Renal pelvis (tissue), 12 donors: ENCODE measurements at places on chromosomes 11 and 22. TPM values are rescaled to one million over a fixed set of nuclear protein-coding genes. Genes with fewer than 3 reads are reported as not detected.

The RAC2 gene
- polyA plus RNA-seq, result 5.5 TPM

The HBB gene
- 133 TPM for polyA plus RNA-seq

The LDHAL6A gene
- 1.5 TPM for polyA plus RNA-seq

The GLYATL1 gene
- polyA plus RNA-seq, result 182 TPM

The EED gene
- 37.3 TPM for polyA plus RNA-seq

The HBE1 gene
- polyA plus RNA-seq, result 7.1 TPM

The SMTNL1 gene
- polyA plus RNA-seq, result 0.30 TPM

The CCDC116 gene
- 0.41 TPM for polyA plus RNA-seq

The RBFOX2 gene
- 126 TPM for polyA plus RNA-seq

The IL17REL gene
- polyA plus RNA-seq, result not detected

The CRYBB3 gene
- 0.70 TPM for polyA plus RNA-seq

The PTPN5 gene
- 0.46 TPM for polyA plus RNA-seq

The FJX1 gene
- polyA plus RNA-seq, result 19.5 TPM

The IFITM1 gene
- polyA plus RNA-seq, result 44.9 TPM

The OR10D3 gene
- polyA plus RNA-seq, result not detected

The PIK3IP1 gene
- polyA plus RNA-seq, result 14.9 TPM

The LBHD1 gene
- polyA plus RNA-seq, result 8.6 TPM

The NAA40 gene
- 46.4 TPM for polyA plus RNA-seq

The IL10RA gene
- polyA plus RNA-seq, result 3.8 TPM

The NXPE4 gene
- 0.21 TPM for polyA plus RNA-seq

The LMO2 gene
- 26.9 TPM for polyA plus RNA-seq

The PATE4 gene
- polyA plus RNA-seq, result not detected

The SNU13 gene
- polyA plus RNA-seq, result 148 TPM

The TNNT3 gene
- polyA plus RNA-seq, result 10.5 TPM

The CRYBA4 gene
- polyA plus RNA-seq, result not detected

The VWCE gene
- polyA plus RNA-seq, result 5.6 TPM

The PDGFB gene
- 17.9 TPM for polyA plus RNA-seq

The OSBP2 gene
- 6.7 TPM for polyA plus RNA-seq

The IGSF22 gene
- polyA plus RNA-seq, result 3.4 TPM

The DNAJB7 gene
- polyA plus RNA-seq, result 0.24 TPM

The NPAS4 gene
- polyA plus RNA-seq, result 0.10 TPM

The SCT gene
- polyA plus RNA-seq, result 2.3 TPM

The ZDHHC5 gene
- polyA plus RNA-seq, result 59.9 TPM

The TEX54 gene
- 0.36 TPM for polyA plus RNA-seq

The CDKN1C gene
- polyA plus RNA-seq, result 144 TPM

The BBOX1 gene
- 44.6 TPM for polyA plus RNA-seq

The C11orf87 gene
- polyA plus RNA-seq, result 0.23 TPM

The FBLN1 gene
- 158 TPM for polyA plus RNA-seq

The SCARF2 gene
- 29.6 TPM for polyA plus RNA-seq

The CASP5 gene
- polyA plus RNA-seq, result not detected

The KDELR3 gene
- 10.4 TPM for polyA plus RNA-seq

The TREH gene
- 3.0 TPM for polyA plus RNA-seq

The TMEM45B gene
- 28.9 TPM for polyA plus RNA-seq

The NF2 gene
- 25.9 TPM for polyA plus RNA-seq

The SMIM35 gene
- 0.09 TPM for polyA plus RNA-seq

The TMPRSS13 gene
- 0.92 TPM for polyA plus RNA-seq
